NCI-H1417 (cell line): ENCODE measurements at places on chromosomes 4 and X.
A peak's percentile ranks its signal among the peaks of the same experiment; 100 is the strongest.

DNA sequence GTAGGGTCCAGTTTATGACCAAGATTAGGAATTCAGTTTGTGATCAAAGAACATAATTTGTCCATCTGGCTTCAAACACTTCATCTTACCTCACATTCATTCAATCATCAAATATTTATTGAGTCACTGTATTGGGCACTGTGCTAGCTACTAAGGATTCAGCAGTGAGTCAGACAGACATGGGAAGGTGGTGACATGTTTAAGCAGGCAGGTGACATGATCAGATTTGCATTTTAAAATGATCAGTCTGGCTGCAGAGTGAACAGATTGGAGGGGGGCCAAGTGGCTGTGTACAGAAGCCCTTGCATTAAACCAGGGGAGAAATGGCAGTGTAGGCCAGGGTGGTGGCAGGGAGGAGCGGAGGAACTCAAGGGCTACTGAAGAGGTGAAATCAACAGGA, 25.1 kb upstream of the APLN start:
- no peak for DNase-seq

DNA sequence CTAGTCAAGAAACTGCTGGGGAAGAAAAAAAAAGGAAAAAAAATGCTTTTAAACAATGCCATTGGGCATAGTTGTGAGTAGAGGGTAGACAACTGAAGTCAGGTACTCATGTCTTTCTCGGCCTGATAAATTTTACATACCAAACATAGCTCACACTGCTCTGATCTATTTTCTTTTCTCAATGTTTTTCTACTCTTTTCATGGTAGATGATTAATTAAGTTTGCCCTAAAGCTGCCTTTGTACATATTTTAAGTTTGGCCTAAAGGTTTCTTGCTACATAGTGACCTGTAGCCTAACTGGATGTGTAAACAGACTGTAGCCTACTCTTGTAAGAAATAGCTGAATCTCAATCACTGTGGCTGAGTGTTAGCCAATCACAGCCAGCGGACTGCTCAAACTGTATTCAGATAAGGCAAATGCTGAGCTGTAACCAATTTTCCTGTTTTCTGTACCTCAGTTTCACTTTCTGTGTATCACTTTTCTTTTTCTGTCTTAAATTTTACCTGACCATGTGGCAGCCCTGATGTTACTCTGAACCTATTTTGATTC, 121.0 kb downstream of the PCDH10 start:
- no peak for DNase-seq

- no peak for DNase-seq
Observed at GRCh38 chr4:10781805-10782204, 97.2 kb upstream of the CLNK start.

- no peak for DNase-seq
Observed at GRCh38 chr4:185205697-185206342, 2.0 kb upstream of the CFAP97 start.

- DNase-seq: no peak
Observed at GRCh38 chrX:21666679-21667078, 8.5 kb upstream of the KLHL34 start.

- peak; percentile 50 for DNase-seq
Observed at GRCh38 chr4:75939890-75940691, 722 bp downstream of the NAAA start.

DNA sequence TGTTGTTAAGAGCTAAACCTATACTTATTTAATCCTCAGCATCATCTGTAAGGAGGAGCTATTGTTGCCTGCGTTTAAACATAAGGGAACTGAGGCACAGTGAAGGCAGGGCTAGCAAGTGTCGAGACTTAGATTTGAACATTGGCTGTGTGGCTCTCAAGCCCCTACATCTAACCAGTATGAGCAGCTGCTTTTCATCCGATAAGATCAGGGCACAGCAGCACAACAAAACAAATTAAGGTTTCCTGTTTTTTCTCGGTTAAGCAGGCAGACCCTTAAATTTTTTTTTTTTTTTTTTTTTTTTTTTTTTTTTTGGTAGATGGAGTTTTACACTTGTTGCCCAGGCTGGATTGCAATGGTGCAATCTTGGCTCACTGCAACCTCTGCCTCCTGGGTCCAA, 35.6 kb downstream of the RAB40A start:
- DNase-seq: no peak

- no peak for DNase-seq
Observed at GRCh38 chr4:1584498-1584897, 99.6 kb downstream of the FAM53A start.

DNA sequence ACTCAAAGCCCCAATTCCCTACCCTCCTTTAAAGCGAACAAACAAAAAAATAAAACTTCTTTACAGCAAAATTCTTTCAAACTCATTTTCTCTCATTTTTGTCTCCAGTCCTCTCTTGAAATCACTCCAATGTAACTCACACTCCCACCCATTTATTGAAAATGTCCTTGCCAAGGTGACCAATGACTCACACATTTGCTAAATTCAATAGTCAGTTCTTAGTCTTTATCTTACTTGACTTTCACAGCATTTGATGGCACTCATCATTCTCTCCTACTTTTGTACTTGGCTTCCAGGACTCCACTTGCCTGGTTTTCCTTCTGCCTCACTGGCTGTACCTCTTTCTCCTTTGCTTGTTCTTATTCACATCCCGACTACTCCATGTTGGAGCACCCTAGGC, 19.9 kb downstream of the CC2D2A start:
- no peak for DNase-seq

- DNase-seq: peak; percentile 29
Observed at GRCh38 chr4:158667651-158668198, 4.0 kb downstream of the C4orf46 start.

DNA sequence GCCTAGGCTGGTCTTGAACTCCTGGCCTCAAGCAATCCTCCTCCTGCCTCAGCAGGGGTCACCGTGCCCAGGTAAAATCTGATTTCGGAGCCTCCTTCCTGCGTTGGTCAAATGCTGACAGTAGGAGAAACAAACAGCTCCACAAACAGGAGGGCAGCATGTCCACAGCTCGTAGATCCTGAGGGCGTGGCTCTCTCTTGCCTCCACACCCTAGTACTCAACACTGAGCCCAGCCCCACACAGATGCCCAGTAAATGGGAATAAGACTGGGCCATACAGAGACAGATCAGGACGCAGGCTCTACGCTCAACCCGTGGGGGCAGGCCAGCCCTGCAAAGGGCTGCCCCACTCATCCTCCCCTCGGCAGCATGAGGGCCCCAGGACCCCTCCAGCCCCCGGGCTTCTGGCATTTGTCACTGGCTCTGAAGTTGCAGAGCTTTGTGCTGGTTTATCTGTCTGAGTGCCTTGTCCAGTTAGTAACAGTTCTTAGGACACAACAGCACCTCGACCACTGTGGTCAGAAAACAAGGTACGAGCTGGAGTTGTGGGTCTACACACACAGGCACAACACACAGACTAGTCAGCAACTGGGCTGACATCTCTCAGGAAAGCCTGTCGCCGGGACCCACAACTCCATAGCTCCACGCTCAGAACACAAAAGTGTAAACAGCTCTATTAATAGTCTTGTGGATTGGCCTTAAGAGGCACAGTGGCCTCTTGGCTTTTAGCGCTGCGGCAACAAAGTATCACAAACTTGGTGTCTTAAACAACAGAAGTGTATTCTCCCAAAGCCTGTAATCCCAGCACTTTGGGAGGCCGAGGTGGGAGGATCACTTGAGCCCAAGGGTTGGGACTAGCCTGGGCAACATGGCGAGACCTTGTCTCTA, 5.2 kb downstream of the TNIP2 start:
- no peak for DNase-seq

DNA sequence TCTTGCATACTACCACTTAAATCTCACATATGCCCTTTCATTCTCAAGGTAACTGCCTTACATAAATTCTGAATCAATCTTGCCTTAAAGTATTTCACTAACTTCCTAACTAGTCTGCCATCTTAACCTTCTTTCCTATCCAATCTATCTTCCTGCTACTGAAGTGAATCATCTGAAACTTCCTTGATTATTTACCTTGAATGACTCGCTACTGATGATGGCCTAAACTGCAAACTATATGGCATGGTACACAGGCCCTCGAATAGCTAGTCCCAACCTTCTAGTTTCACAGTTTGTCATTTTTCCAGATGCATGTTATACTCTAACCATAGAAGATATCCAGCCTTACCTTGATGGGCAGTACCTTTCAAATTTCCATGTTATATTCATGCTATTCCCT, 19.9 kb downstream of the PHKA1 start:
- DNase-seq: no peak

DNA sequence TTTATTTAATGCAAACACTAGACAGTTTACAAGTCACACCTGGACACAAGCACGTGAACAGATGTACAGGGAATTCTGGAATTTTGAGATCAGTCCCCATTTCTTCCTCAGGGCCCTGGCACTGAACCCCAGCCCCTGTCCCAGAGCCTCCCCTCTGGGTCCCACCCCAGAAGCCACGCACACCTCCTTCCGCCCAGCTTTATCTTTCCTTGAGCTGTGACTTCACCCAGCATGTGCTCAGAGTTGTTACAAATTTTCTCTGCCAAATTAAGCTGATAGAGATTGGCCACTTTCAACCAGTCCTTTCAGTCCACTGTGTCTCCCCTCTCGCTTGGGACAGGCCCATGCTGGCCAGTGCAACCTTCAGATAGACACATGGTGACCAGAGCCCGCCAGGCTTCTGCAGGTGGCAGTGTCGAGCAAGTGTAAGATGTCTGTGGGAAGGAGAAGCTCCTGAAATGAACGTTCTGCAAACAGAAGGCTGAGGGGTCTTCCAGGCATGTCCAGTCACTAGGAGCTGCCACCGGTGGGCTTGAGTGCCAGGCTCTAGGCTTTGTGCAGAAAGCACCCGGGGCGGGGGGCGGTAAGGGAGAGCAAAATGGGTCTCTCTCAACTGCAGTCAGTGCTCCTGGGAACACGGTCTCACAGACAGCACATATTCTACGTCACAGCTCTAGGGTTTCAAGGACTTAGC, 73.3 kb downstream of the MTMR1 start:
- no peak for DNase-seq

DNA sequence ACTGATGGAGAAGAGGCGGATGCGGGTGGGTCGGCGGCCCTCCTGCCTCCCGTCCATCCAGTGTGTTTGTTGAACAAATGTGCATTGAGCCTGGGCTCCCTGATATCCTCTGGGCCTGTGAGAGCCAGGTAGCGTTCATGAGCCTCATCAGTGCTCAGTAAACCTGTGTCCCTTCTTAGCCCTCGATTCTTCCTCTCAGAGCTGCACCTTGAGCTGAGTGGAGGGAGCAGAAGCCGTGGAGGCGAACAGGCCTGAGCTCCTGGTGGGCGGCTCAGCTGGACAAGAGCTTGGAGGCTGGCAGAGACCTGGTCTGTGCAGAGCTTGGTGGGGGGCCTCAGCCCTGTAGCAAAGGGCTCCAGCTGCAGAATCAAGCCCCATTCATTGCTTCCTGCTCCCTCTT, 112.1 kb downstream of the SORCS2 start:
- no peak for DNase-seq

GRCh38 chrX:18674417-18674787, 2.5 kb upstream of the RS1 start:
- DNase-seq: no peak

- no peak for DNase-seq
Observed at GRCh38 chrX:64976673-64977040, 407 bp upstream of the ZC4H2 start.

- DNase-seq: peak; percentile 93
Observed at GRCh38 chr4:40514497-40514951, 115.1 kb downstream of the RBM47 start.

DNA sequence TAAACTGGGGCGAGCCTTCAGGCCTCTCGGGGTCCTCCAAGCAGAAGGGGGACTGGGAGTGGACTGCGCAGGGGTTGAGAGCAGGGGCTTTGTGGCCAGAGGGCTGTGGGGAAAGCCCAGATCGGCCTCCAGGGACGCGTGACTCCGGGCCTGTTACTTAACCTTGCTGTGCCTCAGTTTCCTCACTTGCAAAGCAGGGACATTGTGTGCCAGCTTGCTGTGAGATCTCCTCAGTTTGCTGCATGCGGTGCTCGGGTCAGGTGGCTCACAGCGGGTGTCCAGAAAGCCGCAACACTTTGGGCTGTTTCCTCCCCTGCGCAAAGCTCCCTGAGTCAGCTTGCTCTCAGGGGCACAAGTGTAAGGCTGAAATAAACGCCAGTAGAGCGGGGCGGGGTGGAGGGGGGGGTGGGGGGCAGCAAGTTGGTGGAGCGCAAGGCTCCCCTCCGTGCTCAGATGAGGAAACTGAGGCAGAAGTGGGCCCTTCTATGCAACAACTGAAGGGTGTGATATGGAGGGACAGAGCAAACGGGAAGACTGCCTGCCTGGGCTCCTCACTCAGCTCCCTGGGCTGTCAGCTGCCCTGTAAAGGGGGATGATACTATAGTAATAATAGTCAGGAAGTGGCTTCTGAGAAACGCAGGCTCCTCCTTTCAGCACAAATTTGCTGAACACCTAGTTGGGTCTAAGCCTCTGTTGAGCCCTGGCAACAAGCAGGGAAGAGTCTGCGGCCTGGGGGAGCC, 101.0 kb downstream of the HMX1 start:
- no peak for DNase-seq

DNA sequence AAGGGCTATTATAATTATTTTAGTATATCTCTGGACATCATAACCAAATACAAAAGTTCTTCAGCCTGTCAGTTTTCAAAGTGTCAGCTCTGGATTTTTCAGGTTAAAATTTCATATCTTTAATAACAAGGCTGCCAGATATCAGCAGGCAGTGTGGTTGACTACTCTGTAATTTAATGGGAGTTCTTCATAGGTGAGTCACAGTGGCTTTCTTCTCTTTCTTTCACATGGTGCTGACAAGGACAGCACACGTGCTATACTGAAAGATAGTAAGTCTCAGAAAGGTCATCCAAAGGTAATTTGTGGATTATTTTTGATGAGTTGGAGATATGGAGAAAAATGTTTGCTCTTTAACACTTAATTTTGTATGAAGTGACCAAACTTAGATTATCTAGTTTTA, 43.2 kb downstream of the GALNT7 start:
- no peak for DNase-seq

GRCh38 chr4:122758033-122758432, 25.5 kb downstream of the BBS12 start:
- DNase-seq: peak; percentile 62

DNA sequence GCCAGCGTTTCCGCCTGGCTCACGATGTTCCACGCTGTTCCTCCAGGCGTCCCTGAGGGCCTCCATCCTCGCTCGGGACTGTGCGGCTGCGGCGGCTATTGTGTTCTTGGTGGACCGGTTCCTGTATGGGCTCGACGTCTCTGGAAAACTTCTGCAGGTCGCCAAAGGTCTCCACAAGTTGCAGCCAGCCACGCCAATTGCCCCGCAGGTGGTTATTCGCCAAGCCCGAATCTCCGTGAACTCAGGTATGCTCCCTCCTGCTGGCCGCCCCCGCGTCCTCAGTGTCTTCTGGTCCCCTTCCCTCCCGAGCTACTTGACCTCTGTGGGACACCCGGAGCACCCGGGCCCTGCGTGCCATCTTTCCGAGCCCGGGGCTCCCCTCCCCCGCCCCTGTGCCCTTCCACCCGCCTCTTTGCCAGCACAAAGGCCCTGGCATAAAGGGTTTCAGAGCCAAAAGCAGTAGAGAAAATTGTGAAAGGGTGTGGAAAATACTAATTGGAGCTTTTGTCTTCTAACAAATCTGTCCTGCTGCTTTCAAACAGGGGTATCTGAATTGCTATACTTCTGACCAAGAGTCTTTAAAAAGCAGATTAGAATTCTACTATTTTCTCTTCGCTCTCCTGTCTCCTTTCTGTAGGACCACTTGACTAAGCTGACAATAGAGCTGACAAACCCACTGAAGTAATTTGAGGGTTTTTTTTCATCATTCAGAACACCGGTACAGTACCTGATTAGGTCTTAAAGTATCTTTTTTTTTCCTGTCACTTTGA, 104.0 kb downstream of the NEUROG2 start:
- no peak for DNase-seq
